NCI-H2081 (cell line): ENCODE measurements at places on chromosomes 16 and 17.
A peak's percentile ranks its signal among the peaks of the same experiment; 100 is the strongest.

- DNase-seq = no peak
Measured at GRCh38 chr17:41678907-41679739, 9.6 kb upstream of the EIF1 start.

GRCh38 chr16:85428168-85428898 lies 184.8 kb upstream of the GSE1 start:
- DNase-seq = peak; percentile 30

DNA sequence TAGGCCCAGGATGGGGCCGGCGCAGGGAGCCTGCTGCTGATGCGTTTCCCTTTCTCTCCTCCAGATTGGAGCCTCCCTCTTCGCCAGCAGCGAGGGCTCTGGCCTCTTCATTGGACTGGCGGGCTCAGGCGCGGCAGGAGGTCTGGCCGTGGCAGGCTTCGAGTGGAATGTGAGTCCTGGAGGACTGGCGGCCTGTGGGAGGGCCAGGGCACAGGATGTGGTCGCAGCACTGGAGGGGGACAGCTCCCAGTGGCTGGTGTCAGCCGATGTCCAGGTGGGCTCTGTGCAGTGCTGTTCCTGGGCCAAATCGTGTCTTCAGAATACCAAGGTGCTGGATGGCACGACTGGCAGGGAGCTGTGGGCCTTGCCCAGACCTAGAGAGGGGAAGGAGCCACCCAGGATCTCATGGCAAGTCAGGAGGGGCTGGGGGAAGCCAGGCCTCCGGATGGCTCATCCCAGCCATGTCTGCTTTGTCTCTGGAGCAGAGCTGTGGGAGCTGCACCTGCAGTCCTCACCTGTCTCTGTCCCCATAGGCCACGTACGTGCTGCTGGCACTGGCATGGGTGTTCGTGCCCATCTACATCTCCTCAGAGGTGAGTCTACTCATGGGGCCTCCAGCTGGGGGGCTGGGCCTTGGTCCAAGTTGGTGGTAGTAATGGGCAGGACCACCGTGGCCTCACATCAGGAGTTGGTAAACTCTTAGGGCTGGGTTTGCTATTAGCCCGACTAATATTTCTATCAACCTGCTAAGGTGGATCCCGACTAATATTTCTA lies 7.3 kb downstream of the SLC5A10 start:
- no peak for DNase-seq

- DNase-seq = no peak
Measured at GRCh38 chr17:77509599-77509998, 368.8 kb downstream of the SEC14L1 start.

DNA sequence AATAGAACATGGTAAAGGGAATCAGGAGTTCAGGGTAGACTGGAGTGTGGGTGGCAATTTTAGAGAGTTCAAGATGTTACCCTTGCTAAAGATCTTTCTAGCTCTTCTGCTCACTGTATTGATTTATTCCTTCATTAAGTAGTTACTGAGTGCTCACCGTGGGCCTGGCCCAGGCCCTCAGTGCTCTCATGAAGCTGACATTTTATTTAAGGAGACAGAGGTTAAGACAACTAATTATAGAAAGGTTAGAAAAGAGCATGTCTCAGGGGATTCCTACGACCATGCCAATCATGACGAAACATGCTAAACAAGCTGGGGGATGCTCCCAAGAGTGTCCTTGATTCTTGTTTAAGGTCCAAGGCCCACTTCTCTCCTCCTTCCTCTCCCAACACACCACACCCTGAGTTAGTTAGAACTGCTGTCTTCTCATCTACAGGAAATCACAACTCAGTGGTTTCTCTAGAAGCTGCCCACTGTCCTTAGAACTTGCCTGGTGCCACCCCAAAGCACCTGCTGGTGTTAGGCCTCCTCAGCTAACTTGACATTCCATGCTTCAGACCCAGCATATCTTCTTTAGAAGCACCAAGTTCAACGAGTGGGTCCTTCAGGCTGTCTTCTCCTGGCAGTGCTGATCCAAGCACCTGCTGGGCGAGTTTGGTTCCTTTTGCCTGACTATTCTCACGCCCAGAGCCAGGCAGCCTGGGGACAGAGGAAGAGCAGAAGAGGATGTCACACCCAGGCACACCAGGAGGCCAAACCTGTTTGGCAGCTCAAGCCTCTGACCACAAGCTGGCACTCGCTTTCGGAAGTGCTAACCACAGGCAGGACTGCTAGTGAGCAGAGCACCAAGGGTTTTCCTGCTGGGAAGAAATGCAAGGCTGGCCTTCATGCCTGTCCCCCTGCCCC lies 79.0 kb downstream of the GAS7 start:
- no peak for DNase-seq

DNA sequence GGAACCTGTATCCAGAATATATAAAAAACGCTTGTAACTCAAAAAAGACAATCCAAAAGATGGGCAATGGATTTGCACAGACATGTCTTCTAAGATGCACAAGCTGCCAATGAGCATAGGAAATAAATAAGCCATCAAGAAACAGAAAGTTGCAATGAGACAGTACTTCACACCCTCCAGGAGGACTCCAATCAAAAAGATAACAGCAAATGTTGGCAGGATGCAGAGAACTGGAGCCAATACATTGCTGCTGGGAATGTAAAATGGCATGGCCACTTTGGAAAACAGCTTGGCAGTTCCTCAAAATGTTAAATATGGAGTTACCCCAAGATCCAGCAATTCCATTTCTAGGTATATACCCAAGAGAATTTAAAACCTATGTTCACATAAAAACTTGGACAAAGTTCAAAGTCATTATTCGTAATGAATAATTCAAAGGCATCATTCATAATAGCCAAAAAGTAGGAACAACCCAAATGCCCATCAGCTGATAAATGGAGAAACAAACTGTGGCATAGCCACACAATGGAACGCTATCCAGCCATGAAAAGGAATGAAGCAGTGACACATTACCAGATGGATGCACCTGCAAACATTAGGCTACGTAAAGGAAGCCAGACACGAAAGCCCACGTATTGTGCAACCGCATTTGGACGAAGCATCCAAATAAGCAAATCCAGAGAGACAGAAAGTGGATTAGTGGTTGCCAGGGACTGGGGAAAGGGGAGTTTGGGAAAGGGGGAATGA lies 25.6 kb downstream of the GGA2 start:
- no peak for DNase-seq

- DNase-seq = no peak
Measured at GRCh38 chr16:14172200-14172809, 101.2 kb downstream of the MRTFB start.

- DNase-seq = no peak
Measured at GRCh38 chr16:56898847-56899246, 33.1 kb upstream of the HERPUD1 start.

DNA sequence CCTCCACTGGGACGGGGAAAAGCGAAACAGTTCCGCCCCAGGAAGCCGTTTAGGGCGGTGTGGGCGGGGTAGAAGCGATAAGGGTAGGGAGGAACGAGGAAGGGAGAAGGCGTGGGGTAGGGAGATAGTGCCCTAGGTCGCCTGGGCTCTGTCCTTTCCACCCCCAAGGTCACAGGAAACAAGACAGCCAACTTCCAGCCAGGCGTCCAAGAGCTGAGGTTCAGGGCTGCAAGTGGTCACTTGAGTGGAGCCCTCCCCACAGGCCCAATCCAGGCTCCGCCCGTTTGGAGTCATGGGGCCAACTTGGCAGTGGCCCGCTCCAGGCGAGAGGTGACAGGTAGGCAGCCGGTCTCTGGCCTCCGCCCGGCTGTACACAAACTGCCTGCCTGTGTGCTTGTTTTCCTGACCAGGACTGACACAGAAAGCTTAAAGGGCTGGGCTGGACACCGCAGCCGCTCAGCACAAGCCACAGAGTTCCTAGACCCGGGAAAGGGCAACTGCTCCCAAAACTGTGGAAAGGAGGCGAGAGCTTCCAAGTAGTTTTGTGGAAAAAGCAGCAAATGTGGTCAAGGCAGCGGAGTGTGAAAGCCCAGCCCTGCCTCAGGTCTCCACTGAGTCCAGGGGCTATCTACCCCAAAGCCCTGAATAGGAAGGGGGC lies at the start of gene RILP:
Gene RILP, minus strand, starts transcription at position 23 of the 658 bp plus-strand sequence. CDS start 62 bp downstream, outside the sequence.
- DNase-seq = no peak

DNA sequence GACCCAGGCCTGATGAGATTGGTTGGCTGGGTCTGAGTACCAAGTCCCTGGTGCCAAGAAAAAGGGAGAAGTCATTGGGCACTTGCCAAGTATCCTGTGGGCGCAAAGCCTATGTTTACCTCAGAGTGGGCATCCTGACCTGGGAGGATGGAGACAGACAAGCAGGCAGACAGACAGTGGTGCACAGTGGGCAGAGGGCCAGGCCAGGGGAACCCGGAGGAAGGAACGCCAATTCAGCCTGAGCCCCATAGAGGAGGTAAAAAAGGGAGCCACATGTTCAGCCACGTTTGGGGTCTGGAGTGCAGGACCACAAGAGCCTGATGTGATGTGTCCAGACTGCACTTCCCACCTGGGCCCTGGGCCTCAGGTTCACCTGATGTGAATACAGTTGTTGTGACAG lies 5.4 kb downstream of the PHKG2 start:
- DNase-seq = peak; percentile 17

DNA sequence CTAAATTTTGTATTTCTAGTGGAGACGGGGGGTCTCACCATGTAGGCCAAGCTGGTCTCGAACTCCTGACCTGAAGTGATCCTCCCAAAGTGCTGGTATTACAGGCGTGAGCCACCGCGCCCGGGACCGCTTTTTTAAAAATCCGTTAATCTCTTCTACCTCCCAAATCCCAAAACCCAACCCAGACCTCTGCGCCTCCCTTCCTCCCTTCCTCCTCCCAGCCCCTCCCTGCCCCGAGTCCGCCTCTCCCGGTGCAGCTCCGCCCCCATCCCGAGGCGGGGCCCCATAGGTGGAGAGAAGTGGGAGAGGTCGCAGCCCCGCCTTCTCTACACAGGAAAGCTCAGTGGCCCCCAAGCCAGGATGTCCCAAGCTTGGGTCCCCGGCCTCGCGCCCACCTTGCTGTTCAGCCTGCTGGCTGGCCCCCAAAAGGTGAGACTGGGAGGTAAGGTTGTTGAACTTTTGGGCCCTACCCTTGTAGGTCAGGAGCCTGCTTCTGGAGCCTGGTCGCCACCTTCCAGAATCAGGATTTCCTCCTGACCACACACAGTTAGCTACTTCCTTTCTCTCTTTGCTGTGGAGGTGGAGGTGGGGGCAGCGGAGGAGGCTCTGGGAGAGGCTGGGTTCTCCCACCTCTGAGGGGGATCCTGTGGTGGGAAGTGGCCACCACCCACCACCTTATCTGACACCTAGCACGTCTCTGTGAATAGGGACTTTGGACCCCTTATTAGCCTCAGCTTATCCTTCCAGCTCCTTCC lies at the start of gene TMEM92:
Gene TMEM92, plus strand, starts transcription at position 325 of the 755 bp plus-strand sequence. Its CDS starts 36 bp downstream, at position 361.
- DNase-seq = no peak

DNA sequence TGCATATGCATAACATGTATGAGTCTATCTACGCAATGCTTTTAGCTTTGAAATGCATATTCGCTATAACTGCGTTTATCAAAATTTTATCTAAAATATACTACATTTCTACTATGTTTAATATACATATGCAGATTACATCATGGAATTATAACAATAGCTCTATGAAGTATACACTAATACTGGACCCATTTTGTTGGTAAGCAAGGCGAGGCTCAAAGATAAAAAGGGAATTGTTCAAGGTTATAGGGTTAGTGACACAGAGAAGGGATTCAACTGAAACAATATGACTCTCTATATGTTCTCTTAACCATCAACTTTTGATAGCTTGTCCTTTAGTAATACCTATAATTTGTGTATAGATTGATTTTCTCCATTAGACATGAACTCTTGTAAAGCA lies 60.9 kb upstream of the SMIM36 start:
- DNase-seq = no peak

GRCh38 chr16:30149250-30149930 lies 26.4 kb upstream of the MAPK3 start:
- no peak for DNase-seq

GRCh38 chr17:75619506-75620431 lies 13.5 kb upstream of the SMIM5 start:
- DNase-seq = peak; percentile 20

GRCh38 chr16:84069540-84069939 lies 26.9 kb upstream of the SLC38A8 start:
- DNase-seq = no peak

DNA sequence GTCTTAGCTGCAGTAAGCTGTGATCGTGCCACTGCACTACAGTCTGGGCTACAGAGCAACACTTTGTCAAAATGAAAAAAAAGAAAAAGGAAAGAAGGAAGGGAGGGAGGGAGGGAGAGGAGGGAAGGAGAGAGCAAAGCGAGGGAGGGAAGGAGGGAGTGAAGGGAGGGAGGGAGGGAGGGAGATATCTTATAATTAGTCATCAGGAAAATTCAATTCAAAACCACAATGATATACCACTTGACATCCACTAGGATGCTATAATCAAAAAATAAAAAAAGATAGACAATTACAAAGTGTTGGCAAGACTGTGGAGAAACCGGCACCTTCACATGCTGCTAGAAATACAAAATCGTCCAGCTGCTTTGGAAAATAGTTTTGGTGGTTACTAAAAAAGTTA lies 93.8 kb downstream of the CDC27 start:
- no peak for DNase-seq

DNA sequence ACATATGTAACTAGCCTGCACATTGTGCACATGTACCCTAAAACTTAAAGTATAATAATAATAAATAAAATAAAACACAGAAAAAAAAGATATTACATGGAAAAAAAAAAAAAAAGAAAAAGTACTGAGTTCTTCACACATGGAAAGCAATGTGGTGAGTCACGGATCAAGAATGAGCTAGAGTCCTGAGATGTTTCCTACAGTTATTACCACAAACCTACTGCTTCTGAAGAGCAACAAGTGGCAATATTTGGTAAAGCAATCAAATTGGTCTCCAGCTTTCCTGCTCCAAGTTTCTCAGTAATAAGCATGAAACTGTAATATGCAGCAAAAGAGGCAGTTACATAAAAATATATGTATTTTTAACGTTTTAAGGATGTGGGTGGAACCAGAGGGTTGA lies 223.3 kb upstream of the SALL1 start:
- DNase-seq = no peak

- DNase-seq = no peak
Measured at GRCh38 chr16:58042001-58042885, 16.7 kb downstream of the MMP15 start.

GRCh38 chr17:77382966-77383612 lies 242.3 kb downstream of the SEC14L1 start:
- DNase-seq = no peak

GRCh38 chr17:49510059-49510719 lies 15.1 kb downstream of the NGFR start:
- DNase-seq = no peak

DNA sequence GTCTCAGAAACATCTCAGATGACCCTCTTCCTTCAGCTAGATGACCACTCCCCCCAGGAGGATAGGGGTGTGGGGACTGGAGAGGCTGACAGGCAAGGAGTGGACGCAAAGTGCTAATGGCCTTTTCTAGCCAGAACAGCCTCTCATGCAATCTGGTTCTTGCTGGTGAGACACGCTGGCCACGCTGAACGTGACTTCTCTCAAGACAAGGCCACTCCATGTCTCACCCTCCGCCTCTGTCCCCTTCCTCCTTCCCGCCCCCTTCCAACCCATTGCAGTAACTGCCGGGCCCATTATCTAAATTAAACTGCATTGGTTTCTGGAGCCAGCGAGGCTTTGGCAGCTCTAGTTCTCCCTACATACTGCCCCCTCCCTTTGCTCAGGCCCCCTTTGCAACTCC lies 9.5 kb downstream of the CACNA1G start:
- no peak for DNase-seq
